ENCODE measurements at places on chromosomes 6 and 20.

DNA sequence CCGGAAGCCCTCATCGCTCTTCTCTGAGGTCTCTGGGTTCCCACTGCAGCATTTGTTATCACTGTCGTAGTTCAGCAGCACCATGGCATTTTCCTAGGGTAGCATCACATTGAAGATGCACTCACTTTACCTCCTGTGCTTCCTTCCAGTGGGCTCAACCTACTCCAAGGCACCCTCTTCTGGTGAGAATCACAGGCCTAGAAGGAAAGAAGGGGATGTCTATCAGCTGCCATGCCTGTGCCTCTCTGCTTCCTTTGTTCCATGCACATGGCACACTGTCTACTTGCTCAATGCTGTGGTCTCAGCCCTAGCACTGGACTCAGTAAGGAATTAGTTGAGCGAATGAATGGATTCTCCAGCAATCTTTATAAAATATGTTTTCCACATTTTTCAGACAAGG is 22.6 kb downstream of the CST4 start:
- no peak for DNase-seq

- no peak for DNase-seq
Observed at GRCh38 chr6:74764486-74764885, 441.4 kb downstream of the COL12A1 start.

DNA sequence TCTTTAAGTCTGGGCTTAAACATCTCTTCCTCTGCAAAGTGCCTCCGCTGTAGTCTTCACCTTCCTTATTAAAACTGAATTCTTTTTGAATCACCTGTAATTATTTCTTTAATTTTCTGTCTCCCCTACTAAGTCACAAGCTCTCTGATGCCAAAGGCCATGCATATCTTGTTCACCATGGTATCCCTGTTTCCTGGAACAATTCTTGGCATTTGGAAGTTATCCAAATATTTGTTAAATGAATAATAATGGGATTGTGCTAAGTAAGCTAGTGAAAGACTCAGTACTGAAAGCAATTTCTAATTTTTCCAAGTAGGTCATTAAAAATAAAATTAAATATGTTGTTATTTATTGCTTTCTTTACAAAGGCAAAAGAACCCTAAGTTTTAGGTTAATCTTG is 12.2 kb downstream of the SNAP91 start:
- no peak for DNase-seq

- DNase-seq, result no peak
Observed at GRCh38 chr6:110703010-110703905, 112.0 kb downstream of the CDK19 start.

DNA sequence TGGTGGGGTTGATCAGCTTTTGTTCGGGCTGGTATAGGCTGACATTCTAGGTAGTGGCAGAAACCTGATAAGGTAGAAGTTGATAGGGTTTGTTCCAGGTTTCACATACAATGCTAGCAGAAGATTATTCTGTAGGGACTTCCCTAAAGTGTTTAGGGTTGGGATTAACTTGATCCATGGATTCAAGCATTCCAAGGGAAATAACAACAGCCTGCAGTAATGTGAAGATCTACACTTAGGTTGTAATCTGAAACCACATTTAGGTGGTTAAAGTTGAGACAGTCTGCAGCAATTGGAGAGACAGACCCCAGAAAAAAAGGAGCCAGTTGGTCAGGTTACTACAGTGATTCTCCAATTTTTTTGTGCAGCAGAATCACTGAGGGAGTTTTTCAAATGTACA is 56.1 kb downstream of the GJA1 start:
- DNase-seq, result no peak

DNA sequence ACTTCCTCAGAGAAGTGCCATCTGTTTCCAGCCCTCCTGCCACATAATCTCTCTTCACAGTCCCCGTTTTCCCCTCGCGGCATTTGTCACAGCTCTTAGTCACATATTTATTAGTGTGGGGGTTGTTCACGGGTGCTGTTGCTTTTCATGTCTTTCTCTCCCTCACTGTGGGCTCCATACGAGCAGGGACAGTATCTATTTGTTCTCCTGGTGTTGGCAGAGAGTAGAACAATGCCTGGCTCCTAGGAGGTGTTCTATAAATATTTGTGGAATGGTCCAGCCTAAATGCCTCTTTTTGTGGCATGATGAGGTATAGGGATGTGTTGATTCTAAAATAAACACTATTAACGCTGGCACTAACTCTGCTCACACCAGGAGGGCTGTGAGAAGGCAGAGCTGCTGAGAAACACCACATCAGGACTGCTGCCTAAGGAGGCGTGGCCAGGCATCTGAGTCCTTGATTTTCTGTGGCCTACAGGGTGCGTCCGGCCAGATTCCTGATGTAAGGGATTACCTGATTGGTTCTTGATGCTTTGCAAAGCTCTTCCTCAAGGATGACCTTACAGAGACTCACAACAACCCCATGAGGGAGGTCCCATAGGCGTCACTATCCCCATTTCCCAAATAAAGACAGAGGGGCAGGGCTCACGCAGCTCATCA is 219.8 kb upstream of the ARID1B start:
- DNase-seq, result no peak

DNA sequence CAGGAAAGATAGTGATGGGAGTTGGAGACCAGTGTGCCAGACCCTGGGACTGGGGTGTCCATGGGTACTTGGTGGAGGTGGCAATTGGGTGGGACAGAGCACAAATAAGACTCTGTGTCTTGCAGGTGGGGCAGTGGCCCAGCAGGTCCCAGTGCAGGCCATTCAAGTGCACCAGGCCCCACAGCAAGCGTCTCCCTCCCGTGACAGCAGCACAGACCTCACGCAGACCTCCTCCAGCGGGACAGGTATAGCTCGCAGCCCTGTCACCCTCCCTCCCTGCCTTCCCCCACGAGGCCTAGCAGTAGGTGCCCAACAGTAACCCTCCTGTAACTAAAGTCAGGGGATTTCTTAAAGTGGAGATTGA is 5.3 kb downstream of the SRF start:
- DNase-seq, result no peak

- DNase-seq, result no peak
Observed at GRCh38 chr6:12911427-12911826, 194.9 kb downstream of the PHACTR1 start.

- DNase-seq, result no peak
Observed at GRCh38 chr20:32386091-32386490, 28.0 kb downstream of the ASXL1 start.

- DNase-seq, result no peak
Observed at GRCh38 chr6:28005975-28006374, 48.9 kb downstream of the OR2B6 start.

DNA sequence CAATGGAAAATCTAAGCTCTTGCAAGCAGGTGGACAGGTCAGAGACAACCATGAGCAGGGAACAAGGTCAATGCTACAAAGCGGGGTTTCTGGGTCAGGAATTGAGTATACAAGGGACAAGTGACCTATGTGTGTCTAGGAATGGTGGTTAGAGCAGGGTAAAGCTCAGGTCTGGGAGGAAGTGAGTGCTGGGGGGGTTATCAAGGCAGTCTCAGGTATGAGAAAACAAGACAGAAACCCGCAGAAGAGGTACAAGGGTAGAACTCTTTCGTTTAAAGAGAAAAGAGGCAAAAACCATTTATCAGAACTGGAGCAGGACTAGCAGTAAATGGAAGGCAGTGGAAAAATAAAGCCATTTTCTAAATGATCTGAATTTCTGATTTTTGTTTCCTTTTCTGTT is 298.4 kb downstream of the ALDH8A1 start:
- DNase-seq, result no peak

GRCh38 chr20:21134883-21135493 is 9.1 kb downstream of the KIZ start:
- no peak for DNase-seq

DNA sequence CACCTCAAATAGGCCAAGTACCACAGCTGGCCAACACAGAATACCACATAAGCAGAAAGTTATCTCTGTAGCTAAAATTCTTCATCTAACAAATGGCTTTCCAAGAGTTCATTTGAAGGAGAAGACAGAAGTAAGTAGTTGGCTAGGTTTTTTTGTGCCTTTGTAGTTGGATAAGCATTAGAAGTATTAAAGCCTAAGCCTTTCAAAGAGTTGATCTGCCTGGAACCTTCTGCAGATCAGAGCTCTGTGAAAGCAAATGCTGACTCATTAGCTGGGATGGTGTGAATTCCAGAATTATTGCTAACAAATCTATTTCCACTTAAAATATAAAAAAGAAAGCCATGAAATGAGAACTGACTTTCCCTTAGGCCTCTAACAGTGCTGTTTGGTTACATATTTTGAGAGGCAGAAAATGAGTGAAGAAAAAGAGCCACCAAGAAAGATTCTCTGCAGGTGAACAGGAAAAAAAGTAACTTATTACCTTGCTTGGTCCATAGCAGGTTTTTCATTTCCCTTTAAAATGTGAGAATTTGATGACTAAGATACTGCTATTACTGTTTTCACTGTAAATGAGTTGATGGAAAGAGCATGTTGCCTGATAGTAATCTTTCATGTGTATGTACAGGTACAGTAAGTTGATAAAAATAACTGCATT is 763.2 kb upstream of the FLRT3 start:
- DNase-seq, result no peak

DNA sequence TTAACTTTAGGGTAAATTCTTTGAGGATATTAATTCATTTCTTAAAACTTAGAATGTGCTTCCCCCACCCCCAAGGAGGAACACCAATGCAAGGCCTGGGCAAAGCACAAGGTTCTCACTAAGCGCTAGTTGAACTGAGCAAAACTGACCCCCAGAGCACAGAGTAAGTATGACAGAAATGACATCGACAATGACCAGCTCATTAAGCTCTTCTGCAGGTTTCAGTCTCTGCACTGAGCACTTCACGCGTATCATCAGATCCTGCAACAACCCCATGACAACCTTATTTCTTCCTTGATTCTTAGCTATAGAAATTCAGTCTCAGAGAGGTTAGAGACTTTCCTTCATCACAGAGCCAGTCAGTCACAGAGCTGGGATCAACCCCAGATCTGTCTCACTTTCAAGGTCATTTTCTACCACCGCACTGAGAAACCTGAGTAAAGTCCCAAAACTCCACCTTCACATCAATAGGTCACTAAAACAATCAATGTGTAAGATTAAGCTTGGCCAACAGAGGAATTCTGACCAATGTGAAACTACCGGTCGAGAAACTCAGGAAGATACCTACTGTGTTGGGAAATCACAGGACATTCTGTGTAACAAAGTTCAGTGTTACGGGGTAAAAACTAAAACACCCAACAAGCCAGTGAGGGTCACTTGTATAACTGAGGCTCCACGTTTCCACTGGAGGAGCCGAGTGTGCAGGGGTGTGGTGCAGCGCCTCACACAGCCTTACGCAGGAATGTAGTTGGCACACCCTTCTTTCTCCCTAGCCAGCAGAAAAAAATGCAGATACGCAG is 129.0 kb upstream of the FOXQ1 start:
- DNase-seq, result no peak

GRCh38 chr20:14303651-14304050 is 33.8 kb downstream of the FLRT3 start:
- no peak for DNase-seq

DNA sequence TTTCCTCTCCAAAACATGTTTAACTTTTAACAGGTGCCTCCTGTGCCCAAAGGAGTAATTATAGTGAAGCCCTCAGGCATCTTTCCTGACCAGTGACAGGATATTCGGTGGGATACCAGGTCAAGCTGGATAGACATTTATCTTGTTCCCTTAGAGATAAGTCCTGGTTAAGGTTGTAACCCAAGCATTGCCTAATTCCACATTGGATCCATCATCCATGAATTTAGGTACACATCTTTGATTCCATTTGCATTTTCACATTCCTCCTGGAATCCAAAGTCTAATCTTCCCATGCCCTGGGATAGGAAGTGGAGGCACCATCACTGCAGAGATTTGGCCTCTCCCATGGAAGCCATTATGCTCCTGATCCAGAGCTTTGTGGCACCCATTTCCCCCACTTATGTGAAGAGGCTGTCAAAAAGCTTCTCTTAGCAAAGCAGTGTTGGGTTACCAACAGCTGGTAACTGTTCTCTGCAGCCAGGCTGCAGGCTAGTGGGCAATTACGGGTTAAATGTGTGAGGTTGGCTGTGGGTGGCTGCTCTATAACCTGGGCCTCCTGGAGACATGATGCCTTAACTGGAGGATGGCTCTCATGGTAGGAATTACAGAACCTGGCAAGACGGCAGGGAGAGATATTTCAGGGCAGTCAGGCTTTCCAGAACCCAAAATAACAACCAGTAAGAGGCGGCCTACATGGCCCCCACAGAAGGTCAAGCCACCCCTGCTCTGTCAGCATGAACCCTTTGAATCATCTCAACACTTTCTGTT is 96.9 kb upstream of the VGLL2 start:
- DNase-seq, result no peak

DNA sequence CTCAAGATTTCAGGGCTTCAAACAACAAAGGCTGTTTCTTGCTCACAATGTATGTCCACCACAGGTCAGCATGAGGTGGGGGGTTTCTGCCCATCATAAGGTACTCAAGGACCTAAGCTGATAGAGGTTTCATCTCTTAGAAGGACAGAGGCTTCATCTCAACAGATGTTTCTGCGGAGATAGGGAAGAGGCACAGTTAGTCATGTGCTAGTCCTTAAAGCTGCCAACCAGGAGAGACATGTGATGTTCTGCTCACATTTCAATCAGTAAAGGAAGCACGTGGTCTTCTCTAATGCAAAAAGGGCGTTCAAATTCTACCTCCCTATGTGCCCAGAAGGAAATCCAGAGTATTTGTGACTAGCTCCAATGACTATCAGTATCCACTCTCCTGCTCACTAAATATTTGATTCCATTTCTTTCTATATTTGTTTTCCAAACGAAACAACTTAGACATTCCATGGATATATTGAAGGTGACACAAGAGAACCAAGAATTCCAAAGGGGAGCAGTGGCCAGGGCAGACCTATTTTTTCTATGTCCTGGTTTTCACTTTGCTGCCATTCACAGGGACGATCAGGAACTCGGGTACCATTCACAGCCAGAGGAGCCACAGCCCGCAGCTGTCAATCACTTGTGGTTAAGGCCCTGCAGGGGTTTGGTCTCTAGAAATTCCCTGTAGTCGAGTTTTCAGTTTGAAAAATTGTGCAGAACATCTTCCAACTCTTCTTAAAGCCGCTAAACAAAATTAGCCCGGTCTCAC is 173.2 kb upstream of the FOXA2 start:
- DNase-seq, result no peak

DNA sequence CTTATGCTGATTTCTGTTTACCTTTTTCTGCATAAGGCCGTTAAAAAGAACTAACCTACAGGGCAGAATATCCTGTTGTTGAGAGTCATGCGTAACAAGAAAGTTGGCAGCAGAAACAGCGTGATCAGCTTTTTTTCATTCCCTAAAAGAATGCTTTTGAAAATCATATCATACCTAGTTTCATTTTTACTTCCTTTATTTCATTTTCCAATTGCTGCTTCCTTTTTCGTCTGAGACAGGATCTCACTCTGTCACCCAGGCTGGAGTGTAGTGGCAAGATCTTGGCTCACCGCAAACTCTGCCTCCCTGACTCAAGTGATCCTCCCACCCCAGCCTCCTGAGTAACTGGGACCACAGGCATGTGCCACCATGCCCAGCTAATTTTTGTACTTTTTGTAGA is 4.1 kb downstream of the CALHM6 start:
- DNase-seq, result no peak

DNA sequence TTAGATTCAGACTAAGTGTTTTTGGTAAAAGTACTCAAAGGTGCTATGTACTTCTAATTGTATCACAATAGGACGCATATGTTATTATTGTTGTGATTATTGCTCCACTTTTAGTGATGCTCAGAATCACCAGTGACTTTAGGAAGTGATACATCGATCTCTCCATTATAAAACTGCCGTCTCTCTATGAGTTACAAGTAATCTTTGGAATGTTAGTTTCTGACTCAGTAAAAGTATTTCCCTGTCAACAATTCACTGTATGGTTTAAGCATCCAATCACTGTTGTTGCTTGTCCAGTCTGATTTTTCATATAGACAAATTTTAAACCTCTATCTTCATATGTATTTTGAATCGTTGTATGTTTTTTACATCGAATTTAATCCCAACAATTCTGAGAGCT is 9.4 kb downstream of the DCBLD1 start:
- DNase-seq, result no peak

Data from stimulated activated CD4-positive, alpha-beta T cell treated with anti-CD3 and anti-CD28 coated beads, TNF-alpha, amount 100 ng/mL, for 24 hours (primary cell).